Endothelial cell (in vitro differentiated cells): ENCODE measurements at places on chromosomes 1 and 21.

GRCh38 chr1:33294071-33295010, 26.6 kb downstream of the A3GALT2 start:
- H3K4me1 ChIP-seq = no peaks in the 10 kb centered on the region
- H3K27me3 ChIP-seq = peaks cover 1% of the 10 kb centered on the region
- peaks cover 50% of the 10 kb centered on the region for H3K36me3 ChIP-seq

- peak; percentile 31 for DNase-seq
- H3K27ac ChIP-seq = no peak overlapping the region
- H3K4me3 ChIP-seq = no peak overlapping the region
- H3K4me1 ChIP-seq = peaks cover 20% of the 10 kb centered on the region
These were observed 144.0 kb downstream of the ROR1 start for GRCh38 chr1:63917571-63918417.

DNA sequence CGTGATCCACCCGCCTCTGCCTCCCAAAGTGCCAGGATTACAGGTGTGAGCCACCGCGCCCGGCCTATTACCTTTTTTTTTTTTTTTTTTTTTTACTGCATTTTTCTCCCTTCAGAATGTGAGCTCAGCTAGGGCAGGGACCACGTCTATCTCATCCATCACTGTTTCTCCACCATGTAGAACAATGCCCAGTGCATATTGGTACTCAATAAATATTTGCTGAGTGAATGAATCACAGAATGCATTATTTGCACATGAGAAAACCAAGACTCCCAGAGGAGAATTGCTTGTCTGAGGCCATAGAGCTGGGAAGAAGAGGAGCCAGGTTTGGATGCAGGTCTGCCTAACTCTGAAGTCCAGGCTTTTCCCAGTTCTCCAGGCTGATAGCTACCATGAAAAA, 8.2 kb upstream of the SLC9A1 start:
- H3K36me3 ChIP-seq = no peaks in the 10 kb centered on the region
- H3K27me3 ChIP-seq = peaks cover 2% of the 10 kb centered on the region
- no peak for DNase-seq
- H3K4me1 ChIP-seq = peaks cover 19% of the 10 kb centered on the region
- H3K4me3 ChIP-seq = no peak overlapping the region

DNA sequence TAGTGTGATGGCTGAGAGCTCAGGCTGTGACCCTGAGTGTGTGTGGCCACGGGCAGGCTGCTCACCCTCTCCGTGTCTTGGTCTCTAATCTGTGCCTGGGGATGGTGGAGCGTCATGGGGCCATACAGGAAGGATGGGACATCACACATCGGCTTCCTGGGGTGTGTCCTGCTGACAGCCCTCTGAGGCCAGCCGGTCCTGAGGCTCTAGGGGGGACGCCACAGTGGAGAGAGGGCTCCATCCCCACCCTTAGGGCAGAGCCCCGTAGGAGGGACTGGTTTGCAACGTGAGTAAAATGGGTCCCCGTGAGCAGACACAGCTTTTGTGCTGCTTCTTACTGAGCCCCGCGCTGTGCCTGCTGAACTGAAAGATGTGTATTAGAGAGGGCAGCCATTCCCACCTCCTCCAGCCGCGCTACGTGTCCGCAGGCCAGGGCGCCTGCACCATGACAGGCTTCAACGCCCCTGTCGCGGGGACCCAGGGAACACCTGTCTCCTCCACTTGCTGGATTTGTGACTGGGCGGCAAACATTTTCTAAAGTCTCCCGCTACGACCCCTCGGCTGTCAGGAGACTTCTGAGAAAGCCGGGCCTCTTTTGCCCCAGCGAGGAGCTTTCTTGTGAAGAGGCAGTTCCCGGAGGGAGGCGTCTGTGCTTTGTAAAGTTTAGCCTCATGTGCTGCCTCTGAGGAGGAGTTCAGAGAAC, 8.1 kb downstream of the COL18A1 start:
- no peaks in the 10 kb centered on the region for H3K36me3 ChIP-seq
- H3K4me3 ChIP-seq = no peak overlapping the region
- peaks cover 10% of the 10 kb centered on the region for H3K4me1 ChIP-seq
- no peak overlapping the region for H3K27ac ChIP-seq
